ENCODE measurements at places on chromosomes 11 and 22. TPM values are rescaled to one million over a fixed set of nuclear protein-coding genes. Genes with fewer than 3 reads are reported as not detected.

Gene HTR3A
- total RNA-seq: not detected

Gene LMO1
- 0.18 TPM for total RNA-seq

Gene ADSL
- total RNA-seq: 195 TPM

Gene ADAMTS15
- total RNA-seq: 0.03 TPM

Gene OR2AG1
- not detected for total RNA-seq

Gene POLR2F
- 149 TPM for total RNA-seq

Gene OR8K5
- total RNA-seq: not detected

Gene TMEM151A
- total RNA-seq: not detected

Gene KCNJ5
- not detected for total RNA-seq

Gene GLB1L2
- total RNA-seq: under 0.01 TPM

DNA sequence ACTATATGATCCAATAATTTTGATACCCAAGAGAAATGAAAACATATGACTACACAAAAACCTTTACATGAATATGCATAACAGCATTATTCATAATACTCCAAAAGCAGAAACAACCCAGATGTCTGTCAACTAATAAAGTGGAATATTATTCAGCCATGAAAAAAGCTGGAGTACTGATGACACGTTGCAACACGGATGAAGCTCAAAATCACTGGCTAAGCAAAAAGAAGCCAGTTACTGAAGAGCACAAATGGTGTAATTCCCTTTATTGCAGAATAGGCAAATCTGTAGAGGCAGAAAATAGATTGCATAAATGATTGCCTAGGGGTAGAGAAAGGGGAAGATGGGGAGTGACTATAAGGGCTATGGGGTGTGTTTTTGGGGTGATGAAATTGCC lies 117.6 kb upstream of the FGF3 start:
- no peak for DNase-seq

- peak; percentile 97 for DNase-seq
These were observed 15.8 kb downstream of the LINC01488 start for GRCh38 chr11:69497221-69497787.

DNA sequence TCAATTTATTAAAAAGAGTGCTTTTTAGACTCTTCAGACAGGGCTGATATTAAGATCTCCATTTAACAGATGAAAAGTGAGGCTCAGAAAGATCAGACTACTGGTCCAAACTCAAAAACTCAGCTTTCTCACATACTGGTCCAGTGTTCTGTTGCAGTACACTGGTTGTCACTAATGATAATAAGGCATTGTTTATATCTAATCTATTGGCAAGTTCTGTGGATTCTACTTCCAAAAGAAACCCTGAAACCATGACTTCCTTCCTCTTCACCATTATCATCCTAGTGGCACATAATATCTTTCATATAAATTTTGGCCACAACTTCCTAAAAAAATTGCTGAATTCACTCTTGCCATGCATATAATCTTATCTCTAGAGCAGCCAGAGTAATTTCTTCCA lies 36.9 kb downstream of the F2 start:
- DNase-seq: no peak

DNA sequence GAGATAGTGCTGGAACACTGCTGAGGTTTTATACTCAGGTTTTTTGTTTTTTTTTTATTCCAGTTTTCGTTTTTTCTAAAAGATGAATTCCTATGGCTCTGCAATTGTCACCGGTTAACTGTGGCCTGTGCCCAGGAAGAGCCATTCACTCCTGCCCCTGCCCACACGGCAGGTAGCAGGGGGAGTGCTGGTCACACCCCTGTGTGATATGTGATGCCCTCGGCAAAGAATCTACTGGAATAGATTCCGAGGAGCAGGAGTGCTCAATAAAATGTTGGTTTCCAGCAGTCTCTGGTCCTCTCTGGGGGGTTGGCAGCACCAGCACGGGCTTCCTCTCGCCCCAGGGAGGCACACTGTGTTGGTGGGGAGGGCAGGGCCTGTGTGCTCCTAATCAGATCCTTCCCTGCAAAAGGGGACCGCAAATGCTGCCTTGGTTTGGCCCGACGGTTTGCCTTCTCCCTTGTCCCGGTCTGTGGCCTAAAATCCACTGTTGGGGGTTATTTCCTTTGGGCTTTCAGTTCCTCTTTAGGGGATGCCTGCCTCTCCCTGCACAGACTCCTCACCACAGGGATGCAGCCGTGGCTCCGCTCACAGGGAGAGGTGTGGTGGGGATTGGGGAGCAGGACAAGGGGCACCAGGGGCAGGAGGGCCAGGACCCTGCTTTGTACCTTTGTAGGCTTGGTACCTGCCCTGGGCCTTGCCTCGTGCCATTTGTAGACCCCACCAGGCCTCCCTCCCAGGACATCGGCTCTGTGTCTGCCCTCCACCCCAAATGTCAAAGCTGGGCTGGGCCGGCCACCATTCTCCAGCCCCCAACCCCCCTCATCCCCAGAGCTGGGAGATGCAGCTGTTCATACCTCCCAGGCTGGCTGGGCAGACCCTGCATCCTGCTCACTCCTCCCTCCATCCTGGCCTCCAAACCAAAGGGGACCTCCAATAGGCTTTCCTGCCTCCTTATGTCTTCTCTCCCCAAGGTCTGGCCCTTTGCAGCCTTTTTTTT lies 13.5 kb downstream of the MCAT start:
- no peak for DNase-seq

GRCh38 chr11:73384531-73384871 lies 8.3 kb downstream of the RELT start:
- DNase-seq: no peak

- no peak for DNase-seq
These were observed 53.3 kb downstream of the PPFIA1 start for GRCh38 chr11:70323806-70324205.

- DNase-seq: no peak
These were observed 3.0 kb downstream of the LRFN4 start for GRCh38 chr11:66859686-66860448.

DNA sequence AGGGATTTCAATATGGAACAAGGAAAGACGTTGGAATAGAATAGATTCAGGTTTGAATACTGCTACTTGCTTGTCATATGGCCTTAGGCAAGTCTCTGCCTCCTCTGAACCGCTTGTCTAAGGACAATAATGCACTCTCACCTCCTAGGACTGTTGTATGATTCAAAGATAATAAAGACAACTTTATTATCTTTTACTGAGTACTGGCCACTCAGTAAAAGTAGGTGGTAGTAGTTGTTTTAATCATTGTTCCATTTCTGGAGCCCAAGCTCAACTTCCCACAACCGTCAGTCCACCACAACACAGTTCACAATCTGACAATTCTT lies 134.2 kb downstream of the ME3 start:
- no peak for DNase-seq

- DNase-seq: peak; percentile 61
These were observed 2.0 kb downstream of the FBXO3 start for GRCh38 chr11:33772300-33772699.

- no peak for DNase-seq
These were observed 1.4 kb downstream of the MUS81 start for GRCh38 chr11:65861533-65862183.

- no peak for DNase-seq
These were observed 224.1 kb downstream of the SNX19 start for GRCh38 chr11:130692220-130692619.

- no peak for DNase-seq
These were observed 88.4 kb downstream of the RSF1 start for GRCh38 chr11:77732143-77732542.

DNA sequence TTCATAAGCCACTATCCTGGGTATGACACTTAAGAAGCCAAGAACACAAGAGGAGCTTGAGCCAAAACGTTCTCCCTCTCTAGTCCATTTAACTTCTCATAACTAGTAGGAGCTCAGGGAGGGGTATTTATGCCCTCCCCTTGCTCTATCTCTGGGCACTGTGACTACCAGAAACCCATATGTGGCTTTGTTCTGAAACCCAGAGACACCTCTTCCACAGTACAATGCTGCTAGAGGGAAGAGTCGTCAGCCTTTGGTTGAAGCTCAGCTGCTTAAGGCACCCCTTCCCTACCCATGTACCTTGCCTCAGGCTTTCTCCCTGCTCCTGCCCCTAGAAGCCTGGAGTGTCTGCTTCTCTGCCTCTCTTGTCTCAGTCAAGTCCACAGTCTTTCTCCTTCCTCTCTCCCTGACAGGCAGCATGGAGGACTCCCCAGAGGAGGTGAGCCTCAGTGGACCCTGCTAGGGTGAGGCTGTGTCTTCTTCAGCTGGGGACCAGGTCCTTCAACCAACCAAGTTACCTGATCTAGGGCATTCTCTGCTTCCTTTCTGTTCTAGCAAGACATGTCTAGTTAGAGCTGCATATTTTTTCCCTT lies 23.1 kb upstream of the USP47 start:
- no peak for DNase-seq

Measured in HT1080 (cell line).